Gastroesophageal sphincter (tissue), 4 donors: ENCODE measurements at places on chromosomes 12 and 14. TPM values are rescaled to one million over a fixed set of nuclear protein-coding genes. Genes with fewer than 3 reads are reported as not detected.

- no peak for ATAC-seq
Observed at GRCh38 chr14:99645545-99646505, 896 bp downstream of the HHIPL1 start.

Gene DPY19L2
- 8.8 TPM for total RNA-seq

GRCh38 chr14:65824285-65824977 lies 411.9 kb downstream of the FUT8 start:
- peak; percentile 77 for ATAC-seq

- no peak for ATAC-seq
Observed at GRCh38 chr12:103244596-103244995, 251.2 kb downstream of the C12orf42 start.

GRCh38 chr12:80576641-80577418 lies 130.6 kb upstream of the MYF6 start:
- ATAC-seq, result no peak

DNA sequence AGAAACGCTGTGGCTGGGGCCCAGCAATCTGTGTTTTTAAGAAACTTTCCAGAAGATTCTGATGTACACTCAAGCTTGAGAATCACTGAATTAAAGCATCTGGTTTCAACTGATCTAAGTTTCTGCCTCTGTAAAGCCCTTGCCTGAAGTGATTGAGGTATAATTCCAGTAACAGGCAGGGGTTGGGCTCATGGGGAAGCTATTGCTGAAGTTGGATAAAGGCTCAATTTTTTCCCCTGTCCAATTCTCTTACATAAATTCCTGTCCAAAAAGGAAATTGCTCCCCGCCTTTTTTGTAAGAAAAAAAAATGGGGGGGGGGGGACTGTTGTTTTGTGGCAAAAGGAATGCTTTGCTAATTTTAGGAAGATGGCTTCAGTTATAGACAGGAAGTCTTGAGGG lies 337.4 kb downstream of the NUAK1 start:
- ATAC-seq, result no peak

Gene ANKRD33
- total RNA-seq, result not detected

- peak; percentile 95 for ATAC-seq
Observed at GRCh38 chr12:26239122-26239851, 43.9 kb downstream of the SSPN start.

- peak; percentile 48 for ATAC-seq
Observed at GRCh38 chr14:59427653-59428580, 37.3 kb downstream of the GPR135 start.

DNA sequence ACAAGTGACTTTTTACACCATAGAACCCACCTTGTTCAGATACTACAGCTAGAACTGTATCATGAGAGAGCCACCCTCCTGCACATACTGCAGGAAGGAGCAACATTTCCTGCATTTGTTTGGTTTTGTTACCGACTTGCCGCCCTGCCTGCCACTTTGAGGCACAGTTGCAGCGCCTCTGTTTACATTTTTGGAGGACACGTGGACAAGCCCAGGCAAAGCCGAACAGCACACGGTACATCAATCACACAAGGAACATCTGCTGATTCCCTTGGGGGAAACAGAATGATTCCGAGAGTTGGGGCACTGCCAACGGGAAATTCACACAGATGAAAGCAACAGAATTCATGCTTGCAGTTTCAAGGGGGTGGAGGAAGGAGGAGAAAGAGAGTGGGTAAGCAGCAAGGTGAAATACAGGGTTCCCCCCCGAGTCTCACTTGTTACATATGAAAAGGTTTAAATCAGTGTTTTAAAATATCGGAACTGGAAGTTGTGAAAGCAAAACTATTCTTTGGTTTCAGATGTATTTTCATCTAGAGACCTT lies 110.7 kb downstream of the BTG1 start:
- ATAC-seq, result peak; percentile 48

DNA sequence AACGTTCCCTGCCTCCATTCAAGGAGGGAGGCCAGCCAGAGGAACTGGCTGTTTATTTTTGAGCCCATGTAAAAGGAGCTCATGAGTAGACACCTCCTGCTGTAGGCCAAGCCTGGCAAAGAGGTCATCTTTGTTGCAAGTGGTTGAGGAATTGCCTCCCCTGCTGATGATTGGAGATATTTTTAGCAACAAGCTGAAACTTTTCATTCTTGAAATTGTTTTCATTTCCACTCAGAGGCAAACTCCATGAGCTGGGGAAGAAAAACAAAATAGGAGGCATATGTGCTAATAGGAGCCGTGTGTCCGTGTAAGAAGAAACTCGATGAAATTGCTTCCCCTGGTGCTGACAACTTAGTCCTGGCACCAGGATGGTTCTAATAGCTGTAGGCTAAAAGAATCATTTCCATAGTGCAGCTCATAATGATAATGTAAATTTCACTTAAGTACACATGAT lies 440.1 kb upstream of the FAR2 start:
- peak; percentile 36 for ATAC-seq

DNA sequence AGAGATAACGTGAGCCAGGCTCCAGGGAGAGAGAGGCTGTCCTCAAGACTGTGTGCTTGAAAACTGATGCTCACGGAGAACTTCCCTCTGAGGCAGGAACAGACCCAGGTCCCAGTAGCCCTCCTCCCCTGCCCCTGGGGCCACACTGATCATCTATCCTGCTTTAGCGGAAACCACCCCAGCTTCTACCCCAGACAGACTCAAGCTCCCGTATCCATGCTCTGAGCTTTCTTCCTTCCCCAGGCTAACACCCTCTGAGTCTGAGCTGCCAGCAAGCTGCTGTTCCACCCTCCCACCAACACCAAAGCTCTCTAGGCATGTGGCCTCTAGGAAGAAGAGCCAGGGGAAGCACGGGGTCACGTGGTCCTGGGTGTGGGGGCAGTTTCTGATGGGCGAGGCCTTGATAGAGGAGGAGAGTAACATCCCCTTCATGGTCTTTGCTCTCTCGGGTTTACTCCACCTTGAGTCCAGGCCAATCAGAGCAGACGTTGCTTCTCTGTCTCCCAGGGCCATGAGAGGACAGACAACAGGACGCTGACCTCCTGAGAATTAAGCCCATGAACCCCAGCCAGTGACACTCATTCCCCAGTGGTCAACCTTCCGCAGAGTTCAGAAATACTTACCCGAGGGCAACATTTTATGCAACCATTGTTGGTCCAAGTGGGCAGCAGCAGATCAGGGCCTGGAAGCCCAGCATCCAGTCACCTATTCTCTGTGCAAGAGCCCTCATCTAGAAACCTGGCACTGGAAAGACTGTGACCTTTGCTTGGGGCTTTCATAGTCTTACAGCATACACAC lies 1.4 kb downstream of the PCK2 start:
- no peak for ATAC-seq

GRCh38 chr14:87975636-87976035 lies 17.3 kb downstream of the GALC start:
- ATAC-seq, result no peak

- no peak for ATAC-seq
Observed at GRCh38 chr14:45990252-45990651, 661.3 kb downstream of the RPL10L start.

Gene WASHC3
- total RNA-seq, result 84.7 TPM

- ATAC-seq, result no peak
Observed at GRCh38 chr12:19301223-19301622, 138.1 kb upstream of the AEBP2 start.
